ENCODE measurements at places on chromosomes 7 and 10. TPM values are rescaled to one million over a fixed set of nuclear protein-coding genes. Genes with fewer than 3 reads are reported as not detected.

- no peak for DNase-seq
These were observed 4.9 kb downstream of the RADIL start for GRCh38 chr7:4878336-4879335.

DNA sequence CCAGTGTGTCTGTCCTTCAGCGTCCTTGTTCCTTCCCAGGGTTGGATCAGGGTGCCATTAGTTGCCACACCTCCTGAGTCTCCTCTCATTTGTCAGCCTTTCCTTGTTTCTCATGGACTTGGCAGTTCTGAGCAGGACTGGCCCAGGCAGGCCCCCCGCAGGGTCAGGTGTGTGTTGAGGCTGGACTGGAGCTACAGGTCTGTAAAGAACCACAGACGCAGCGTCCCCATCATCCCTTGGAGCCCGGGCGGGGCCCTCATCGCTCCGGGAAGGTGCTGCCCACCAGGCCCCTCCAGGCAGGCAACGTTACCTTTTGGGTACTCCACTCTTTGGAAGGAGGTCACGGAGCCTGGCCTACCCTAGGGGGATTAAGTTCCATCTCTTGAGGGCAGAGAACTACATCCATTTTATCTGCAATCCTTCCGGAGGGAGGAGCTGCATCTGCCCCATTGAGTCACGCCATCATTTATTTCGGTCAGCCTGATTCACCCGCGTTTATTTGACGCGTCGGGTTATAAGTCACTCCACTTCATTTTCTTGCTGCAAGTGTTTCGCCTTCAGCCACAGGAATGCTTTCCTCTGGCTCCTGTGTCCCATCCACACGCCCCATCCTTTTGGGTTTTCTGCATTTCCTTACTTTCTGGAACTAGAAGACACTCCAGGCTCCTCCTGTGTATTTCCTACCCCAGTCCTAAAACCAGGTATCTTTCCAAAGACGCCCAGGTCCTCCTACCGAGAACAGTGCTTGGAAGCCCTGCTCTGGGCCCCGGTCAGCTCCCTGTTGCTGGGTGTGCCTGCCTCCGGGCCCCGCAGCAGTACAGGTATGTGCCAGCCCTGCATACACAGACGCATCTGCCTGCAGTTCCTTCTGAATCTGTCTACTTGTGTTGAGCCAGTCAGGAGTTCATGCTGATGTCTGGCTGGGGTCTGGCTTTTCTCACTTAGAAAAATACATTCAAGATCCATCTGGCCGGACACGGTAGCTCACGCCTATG is 141.9 kb downstream of the MAD1L1 start:
- no peak for DNase-seq

Gene NUTM2E
- 0.72 TPM for total RNA-seq

DNA sequence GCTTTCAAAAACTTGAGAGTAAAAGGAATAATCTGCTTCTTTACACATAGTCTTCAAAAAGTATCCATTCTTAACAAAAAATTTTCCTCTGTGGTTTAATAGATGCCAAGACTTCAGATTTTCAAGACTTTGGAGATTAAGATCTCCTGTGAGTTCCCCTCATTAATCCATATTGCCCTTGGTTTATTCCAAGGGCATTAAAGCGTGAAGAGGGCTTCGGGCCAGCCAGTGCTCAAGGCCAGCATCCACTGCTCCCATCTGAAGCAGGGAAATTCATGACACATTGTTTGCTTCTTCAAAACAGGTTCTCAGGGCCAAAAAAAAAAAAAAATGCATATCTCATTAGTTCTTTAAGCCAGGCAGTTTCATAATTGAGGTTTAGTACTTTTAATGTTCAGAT is 137.3 kb upstream of the RHOBTB1 start:
- DNase-seq = no peak

DNA sequence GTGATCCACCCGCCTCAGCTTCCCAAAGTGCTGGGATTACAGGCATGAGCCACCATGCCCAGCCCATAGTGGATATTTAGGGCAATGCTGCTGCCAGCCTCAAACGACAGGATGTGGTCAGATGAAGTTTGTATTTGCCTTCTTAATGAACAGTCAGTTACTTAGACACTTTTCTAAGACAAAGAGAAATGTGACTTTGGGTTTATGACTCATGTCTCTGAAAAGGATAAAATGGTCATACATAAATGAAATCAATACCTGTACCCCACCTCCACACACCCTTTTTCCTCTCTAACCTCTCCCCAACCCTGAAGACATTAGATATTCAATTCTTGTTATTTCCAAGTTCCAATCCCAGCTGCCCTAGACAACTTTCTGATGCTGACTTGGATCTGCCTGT is 109.3 kb upstream of the INSIG1 start:
- no peak for DNase-seq

Measured in lower leg skin (tissue), 4 donors.